ENCODE measurements at places on chromosomes 2 and 18.

DNA sequence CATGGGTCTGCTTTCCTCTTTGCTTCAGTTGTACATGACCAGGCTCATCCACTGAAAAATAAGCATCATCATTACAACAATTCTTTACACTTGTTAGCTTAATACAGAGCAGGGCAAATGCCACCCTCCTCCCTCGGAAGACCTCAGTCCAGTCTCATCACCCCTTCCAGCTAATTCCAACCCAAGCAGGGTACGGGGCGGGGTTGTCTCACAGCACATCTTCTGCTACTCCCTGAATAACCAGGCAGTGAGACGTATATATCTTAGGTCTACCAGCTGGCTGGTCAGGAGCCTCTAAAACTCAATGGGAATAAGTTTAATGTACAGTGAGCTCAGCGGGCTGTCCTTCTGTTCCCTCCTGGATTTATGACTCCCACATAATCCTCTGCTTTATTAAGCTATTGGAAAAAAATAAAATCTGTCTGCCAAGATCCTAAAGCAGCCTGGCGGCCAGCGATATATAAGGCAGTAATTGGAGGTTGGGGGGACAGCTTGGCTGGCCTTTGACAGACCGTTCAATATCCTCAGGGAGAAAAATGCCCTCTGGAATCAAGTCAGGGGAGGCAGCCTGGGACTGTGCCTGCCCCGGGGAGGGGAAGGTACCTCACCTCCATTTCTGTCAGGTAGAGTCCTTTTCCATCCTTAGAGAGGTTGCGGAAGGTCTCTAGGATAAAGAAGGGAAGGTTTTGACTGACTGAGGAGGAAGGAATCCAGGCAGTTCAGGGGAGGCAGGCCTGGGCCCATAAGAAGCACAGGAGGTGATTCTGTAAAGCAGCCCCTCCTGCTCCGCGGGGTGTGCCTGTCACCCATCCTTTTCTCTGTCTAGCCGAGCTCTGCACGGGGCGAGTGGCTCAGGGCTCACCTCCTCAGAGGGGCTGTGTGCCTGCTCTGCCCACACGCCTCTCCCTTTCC, 76.3 kb downstream of the CAPN13 start:
- no peak for DNase-seq

DNA sequence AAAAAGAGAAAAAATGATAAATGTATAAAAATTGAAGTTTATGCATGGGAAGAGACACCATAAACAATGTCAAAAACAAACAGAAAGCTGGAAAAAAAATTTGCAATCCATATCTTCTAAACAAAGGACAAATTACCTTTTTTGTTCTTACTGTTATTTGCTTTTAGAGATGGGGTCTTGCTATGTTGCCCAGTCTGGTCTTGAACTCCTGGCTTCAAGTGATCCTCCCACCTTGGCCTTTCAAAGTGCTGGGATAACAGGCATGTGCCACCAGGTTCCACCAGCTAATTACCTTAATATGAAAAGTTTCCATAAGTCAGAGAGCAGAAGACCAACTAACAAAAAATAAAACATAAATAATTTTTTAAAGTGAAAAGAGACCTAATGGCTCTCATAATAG, 90.0 kb upstream of the SIX3 start:
- no peak for DNase-seq

DNA sequence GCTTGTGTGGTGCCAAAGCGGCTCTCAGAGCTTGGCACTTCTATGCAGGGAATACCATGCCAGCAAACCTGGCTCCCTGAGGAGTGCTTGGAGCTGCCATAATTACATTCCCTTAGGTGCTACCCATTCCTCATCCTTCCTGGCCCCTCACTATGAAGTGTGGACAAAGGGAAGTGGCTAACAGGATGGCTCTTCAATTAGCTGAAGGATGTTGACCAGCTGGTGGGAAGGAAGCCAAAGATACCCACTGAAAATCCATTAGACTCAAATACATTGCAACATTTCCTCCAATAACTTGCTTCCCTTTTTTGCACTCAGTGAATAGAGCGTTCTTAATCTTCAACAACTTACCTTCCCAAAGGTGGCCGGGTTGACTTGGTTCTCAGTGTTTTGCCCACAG, 8.5 kb downstream of the RFX8 start:
- DNase-seq, result no peak

DNA sequence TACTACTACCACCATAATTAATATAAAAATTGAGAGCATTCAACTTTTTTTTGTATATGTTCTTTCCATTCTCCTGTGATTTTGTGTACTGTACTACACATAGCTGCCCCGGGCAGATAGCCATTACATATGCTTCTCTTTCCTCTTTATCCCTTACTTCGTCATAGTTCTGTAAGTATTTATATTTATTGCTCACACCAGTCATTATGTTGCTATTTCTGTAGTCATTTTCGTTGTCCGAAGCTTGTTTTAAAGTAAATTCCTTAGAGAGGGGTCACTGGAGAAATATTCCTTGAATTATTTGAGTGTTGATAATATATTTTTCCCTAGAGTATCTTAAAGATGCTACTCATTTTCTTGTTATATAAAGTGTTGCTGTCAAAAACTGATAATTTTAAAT, 144.0 kb downstream of the CLIP4 start:
- DNase-seq, result no peak

DNA sequence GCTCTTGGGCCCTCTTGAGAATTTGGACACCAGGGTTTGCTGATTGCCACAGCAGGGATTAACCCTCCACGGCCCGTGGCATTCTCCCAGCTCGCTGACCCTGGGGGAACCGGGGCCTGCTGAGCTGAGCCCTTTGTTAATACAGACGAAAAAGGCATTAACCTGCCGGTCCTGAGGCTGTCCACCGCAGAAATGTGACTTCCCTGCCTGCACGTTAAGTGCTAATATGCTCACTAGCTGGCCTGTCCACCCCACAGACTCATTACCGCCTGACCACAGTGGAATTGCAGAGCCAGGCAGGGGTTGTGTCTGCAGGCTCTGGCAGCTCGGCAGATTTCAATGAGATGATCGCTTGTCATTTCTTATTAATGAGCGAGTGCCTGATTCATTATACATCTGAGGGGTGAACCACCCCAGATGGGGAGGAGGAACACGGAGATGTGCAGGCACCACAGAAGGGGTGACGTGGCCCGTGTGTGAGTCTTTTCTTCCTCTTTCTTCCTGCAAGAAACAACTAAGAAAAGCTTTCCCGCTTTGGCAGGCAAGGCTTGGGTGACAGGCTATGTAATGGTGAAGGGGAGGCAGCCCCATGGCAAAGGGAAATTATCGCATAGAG, 126.0 kb downstream of the GLI2 start:
- DNase-seq, result no peak

DNA sequence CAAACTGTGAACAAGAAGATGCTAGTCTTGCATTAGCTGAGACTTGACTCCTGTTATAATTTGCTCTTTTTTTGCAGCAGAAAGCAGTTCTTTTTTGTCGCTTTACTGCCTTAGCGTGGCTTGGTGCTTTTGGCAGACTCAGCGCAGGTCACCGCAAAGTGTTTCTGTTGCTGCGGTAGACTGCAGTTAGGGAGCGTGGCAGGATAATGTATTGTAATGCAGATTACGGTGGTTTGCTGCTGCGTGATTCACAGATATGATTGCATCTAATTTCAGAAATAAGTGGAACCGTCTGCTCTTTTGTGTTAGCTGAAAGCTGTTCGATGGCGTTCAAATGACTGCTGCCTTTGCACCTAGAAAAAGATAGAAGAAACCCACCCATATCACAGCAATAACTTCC, 131.6 kb upstream of the SATB2 start:
- no peak for DNase-seq

DNA sequence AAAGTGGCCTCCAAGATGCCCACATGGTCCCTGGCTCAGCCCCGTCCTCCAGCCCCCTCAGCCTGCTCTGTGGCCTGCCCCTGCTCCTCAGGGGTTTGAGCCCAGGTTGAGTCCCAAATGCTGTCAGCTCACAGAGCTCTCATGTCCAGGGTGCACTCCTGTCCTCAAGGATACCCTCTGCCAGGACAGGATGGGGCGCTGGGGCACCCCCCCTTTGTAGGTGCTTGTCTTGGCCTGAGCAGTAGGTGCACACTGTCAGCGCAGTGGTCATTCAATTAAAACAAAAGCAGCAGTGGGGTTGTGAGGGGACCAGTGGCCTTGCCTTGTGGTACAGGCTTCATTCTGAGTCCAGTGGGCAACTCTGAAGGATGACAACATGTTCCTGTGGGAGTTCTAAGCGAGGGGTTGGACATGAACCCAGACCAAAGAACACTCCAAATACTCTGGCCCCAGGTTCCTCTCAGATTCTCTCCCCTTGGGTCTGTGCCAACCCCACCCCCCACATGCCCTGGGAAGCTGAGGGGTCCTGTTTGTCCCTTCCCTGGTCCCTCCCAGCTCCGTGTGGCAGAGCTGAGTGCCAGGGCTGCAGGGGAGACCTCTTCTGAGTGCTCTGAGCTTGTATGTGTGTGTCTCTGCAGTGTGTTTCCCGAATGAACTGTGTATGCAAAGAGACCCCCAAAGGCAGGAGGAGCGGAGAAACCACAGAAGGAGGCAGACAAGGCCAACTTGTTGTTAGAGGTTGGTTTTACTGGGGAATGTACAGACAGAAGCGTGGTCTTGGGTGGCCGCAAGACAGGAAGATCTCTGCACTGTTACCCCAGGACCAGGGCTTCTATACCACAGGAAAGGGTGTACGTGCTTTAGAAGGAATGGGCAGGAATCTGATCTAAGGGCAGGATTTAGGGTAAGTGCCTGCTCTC, 155.6 kb upstream of the HS6ST1 start:
- DNase-seq, result no peak

DNA sequence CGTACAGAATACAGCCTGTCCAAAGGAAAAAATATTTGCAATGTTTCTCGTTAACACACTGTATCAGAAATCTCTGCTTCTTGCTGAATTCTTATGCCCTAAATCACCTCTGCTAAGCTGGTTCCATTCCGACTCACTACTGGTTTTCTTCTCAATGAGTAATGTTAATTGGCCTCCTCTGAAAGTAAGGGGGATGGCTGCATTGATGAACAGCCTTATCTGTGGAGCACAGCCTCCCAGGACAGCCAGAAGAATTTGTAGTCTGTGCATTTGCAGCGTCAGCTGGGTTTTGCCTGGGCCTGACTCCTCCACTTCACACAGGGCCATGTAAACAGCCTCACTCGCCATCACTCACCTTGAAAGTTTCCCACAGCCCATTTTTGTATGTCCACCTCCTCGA, 127.7 kb downstream of the RNF152 start:
- no peak for DNase-seq

GRCh38 chr18:63974991-63975390, 5.1 kb downstream of the SERPINB8 start:
- DNase-seq, result no peak

DNA sequence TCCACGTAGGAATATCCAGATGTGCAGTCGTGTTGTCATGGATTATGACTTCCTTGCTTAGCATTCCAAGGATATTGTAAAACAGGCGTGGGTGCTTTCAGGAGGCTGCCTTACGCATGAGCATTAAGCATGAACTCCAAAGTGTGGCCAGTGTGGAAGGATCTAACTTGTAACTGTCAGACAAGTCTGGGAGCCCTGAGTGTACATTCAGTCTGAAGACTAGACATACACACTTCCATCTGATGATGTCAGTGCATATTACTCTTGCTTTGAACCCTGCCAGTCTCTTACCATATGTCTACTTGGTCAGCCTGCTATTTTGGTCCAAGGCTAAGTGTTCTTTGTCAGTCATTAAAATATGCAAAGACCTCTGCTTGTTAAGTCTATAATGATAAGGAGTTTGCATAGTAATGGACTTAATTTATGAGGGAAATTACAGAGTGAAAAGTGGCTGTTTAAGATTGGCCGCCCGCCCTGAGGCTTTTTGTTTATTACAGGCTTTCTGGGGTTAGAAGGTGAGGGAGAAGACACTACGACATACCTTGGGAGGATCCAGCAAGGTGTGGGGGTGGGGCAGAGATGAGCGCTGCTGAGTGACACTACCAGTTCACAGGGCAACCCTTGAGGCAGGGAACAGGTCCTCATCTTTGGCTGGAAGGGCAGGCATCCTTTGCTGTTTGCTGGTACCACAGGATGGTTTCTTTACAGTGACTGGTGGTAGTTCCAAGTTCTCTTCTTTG, 48.3 kb downstream of the CABLES1 start:
- no peak for DNase-seq

DNA sequence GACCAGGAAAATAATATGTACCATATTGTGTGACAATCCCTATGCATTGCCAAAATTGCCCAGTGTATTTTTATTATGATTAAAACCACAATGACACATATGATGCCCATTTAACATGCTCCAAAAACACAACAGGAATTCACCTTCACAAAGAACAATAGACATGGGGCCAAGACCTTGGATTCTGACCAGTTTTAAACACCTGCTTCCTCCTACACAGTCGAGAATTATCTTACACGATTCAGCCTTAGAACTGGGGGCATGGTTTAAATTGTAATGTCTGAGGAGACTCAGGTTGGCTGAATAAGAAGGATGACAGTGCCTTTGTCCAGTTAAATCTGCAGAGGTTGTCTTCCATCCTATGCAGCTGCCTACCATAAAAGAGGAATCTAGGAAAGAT, 212.7 kb downstream of the PLCL1 start:
- DNase-seq, result no peak

- DNase-seq, result no peak
These were observed 16.5 kb upstream of the CERS6 start for GRCh38 chr2:168439536-168439935.

DNA sequence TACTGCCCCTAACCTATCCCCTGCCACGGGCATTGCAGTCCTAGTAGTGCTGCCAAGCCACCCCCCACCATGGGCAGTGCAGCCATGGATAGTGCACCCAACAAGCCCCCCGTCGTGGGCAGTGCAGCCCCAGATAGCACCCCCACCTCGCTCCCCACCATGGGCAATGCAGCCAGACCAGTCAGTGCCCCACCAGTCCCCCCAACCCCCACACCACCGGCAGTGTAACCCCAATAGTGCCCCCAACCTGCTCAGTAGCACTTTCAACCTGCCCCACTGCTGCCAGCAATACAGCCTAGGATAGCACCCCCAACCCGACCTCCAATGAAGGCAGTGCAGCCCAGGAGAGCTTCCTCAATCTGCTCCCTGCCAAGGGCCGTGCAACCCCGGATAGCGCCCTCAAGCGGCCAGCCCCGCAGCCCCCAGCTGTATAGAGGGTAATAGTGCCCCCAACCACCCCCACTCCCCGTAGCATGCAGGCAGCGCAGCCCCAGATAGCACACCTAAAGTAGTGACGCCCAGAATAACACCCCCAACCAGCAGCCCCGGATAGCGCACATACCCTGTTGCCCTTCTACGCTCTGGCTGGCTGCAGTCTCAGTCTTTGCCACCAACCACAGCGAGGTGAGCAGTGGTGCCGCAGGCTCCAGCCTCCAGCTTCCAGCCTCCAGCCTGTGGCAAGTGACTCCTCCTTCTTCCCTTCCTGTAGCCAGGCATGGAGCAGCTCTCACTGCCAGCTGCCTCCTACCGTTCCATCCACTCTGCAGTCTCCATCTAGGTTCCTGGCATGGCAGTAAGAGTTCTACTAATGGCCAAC, 45.4 kb upstream of the ANKRD62 start:
- DNase-seq, result no peak

- DNase-seq, result no peak
These were observed 363.7 kb upstream of the MYT1L start for GRCh38 chr2:2694746-2695145.

DNA sequence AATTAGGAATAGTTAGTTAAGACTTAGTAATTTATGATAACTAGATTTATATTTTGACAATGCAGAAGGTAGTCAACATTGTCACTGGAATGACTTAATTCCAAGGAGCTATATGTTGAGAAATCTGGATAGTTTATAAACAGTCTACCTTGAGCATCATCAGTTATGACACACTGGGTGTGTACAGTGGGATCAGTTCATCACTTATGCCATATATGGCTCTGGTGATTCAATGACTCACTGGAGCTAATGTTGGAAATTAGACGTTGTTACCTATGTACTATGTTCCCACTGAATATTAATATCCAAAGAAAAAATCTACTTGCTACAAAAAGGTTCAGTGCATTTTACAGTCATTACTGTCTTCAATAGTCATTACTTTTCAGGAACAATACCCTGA, 34.0 kb upstream of the ITPRID2 start:
- DNase-seq, result no peak

Measured in Caco-2 (cell line).